Breast epithelium (tissue), 4 donors: ENCODE measurements at places on chromosomes 5 and 9. TPM values are rescaled to one million over a fixed set of nuclear protein-coding genes. Genes with fewer than 3 reads are reported as not detected.

DNA sequence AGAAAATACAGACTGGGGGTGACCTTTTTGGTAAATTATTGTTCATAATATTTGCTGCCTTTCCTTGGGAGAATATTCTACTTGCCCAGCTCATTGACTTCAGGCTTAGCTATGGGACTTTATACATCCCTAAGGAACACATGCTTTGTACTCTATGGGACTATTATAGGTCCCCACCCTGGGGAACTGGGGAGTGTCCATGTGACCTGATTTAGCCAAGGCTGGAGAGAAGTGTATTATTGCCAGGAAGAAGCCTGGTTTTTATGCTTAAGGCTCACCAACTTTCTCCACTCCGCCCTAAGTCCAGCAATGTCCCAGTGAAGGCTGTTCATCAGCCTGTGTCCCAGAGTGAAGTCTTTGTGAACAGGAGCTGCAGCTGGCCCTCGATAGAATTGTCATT is 16.6 kb upstream of the DRD1 start:
- no peak for DNase-seq

DNA sequence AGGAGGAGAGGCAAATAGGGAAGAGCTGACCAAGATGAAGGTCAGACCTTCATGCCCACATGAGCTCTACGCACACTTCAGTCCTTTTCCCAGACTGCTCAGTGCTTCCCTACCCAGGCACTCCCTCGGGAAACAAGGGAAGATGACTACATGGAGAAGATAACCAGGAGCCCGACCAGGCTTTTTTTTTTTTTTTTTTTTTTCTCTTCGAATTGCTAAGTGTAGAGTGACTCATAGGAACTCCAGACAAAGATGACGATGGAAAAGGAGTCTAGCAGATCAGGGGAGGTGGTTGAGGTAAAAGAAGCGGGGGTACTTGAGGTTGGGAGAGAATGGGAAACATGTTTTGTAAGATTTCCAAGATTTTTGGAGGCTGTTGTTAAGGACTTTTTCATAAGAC is 526.1 kb downstream of the BNC2 start:
- no peak for DNase-seq

DNA sequence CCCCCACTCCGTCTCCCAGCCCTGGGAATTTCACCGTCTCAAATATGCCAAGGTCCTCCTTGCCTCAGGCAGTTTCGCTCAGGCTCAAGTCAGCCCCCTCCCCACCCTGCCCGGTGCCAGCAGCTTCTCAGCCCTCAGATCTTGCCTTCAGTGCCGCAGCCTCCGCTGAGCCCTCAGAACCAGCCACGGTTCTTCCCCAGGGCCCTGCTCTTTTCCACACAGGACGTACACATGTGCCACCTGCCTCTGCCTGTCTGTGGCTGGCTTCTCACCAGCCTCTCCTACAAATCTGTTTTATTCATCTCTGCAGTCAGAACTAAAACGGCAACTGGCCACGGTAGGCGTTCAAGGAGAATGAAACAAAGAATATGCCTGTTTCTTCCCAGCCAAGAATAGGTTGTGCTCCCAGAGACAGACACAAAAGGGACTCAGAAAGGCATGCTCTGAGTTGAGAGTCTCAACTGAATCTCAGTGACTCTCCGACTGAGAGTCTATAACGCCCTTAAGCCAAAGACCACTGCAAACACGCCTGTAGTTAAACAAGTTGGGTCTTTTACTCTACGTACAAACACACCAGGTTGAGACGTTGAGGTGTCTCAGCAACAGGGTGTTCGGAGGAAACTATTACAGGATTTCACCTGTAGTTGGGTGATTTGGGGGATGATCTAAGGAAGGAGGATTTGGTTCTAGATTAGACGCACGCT is 10.6 kb upstream of the GRIN1 start:
- DNase-seq: no peak

GRCh38 chr9:31541721-31542281 is 842.6 kb upstream of the ACO1 start:
- DNase-seq: no peak

- DNase-seq: no peak
These were observed 417.1 kb downstream of the CSNK1G3 start for GRCh38 chr5:123929055-123929474.

GRCh38 chr5:155732587-155733376 is 594.2 kb upstream of the SGCD start:
- DNase-seq: no peak

DNA sequence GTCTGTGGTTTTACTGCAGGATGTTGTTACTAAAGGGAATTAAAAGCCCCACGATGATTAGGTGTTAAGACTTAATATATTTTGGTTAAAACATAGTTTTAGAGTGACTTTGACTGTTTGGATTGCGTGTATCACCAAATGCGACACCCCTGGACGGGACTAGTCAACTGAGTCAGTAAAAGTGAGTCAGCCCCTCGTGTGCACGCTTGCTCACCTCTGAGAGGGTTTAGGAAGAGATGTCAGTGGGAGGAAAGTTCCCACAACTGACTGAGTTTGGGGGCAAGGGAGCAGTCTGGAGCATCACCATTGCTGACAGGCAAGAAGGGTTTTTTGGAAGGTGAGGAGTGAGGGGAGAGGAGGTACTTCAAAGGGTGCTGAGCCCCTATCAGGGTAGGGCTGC is 14.4 kb upstream of the DMRT3 start:
- DNase-seq: no peak

GRCh38 chr5:15852217-15852616 is 327.4 kb downstream of the MARCHF11 start:
- no peak for DNase-seq

DNA sequence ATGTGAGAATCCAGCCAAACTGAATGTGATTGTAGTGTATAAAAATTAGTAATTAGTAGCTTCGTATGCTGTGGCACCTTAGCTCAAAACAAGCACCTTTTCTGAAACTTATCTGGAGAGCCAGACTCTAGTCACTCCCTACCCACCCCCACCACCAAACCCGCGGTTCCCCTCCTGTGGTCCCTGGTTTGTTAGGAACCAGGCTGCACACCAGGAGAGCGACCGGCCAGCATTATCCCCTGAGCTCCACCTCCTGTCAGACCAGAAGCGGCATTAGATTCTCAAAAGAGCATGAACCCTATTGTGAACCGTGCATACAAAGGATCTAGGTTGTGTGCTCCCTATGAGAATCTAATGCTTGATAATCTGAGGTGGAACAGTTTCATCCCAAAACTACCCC is 498.6 kb downstream of the CHSY3 start:
- DNase-seq: no peak

- DNase-seq: no peak
These were observed 609.9 kb upstream of the ACO1 start for GRCh38 chr9:31774571-31774970.

DNA sequence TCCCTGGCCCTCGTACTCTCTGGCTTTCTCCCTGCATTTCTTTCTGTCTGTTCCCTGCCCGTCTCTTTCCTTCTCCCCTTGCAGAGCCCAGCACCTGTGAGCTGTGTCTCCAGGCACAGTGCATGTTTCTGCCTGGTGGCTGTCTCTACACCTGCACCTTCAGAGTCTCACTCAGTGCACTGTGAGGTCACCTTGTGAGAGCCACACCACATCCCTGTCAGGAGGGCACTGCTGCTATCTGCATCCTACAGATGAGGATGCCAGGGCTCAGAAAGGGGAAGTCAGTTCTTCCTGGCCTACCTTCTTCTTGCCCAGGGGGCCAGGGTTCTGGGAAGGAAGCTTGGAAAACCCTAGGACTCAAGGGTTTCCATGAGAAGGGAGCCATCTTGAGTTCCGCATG is 69.7 kb upstream of the NEURL1B start:
- DNase-seq: no peak

- no peak for DNase-seq
These were observed 15.7 kb downstream of the KCNIP1 start for GRCh38 chr5:170519549-170519948.

GRCh38 chr9:26667882-26668281 is 224.7 kb downstream of the CAAP1 start:
- no peak for DNase-seq

DNA sequence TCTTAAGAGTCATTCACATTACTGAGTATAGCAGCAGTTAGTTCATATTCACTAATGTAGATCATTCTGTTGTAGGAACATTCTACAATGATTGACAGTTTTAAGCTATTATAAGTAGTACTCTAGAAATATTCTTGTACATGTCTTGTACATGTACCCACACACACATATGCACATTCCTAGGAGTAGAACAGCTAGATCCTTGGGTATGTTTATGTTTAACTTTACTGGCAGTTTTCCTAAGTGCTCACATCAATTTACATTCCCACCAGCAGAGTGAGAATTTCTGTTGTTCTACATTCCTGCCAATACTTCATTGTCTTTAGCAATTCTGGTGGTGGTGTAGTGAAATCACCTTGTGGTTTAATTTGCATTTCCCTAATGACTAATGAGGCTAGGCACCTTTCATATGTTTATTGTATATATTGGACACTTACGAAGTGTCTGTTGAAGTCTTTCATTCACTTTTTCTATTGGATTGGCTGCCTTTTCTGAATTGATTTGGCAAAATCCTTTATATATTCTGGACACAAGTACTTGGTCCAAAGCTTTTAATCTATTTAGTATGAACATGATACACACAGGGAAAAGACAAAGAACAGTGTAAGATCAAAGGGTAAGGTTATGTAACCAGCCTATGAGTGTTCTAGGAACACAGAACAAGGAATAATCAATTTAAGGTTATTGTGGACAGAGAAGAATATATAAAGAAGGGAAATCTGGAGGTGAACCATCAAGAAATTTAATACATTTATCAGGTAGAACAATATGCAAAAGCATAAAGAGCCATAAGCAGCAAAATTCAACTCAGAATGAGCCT is 95.6 kb downstream of the MLLT3 start:
- no peak for DNase-seq

- no peak for DNase-seq
These were observed 45.0 kb upstream of the TNFSF15 start for GRCh38 chr9:114850871-114851270.

- DNase-seq: peak; percentile 97
These were observed at the start of gene PSMD5 for GRCh38 chr9:120842685-120843485. TSS of gene PSMD5 (minus strand) at chr9:120842922. CDS start at chr9:120842909, 13 bp downstream.

- DNase-seq: no peak
These were observed 601.8 kb downstream of the CCDC171 start for GRCh38 chr9:16154521-16155078.

DNA sequence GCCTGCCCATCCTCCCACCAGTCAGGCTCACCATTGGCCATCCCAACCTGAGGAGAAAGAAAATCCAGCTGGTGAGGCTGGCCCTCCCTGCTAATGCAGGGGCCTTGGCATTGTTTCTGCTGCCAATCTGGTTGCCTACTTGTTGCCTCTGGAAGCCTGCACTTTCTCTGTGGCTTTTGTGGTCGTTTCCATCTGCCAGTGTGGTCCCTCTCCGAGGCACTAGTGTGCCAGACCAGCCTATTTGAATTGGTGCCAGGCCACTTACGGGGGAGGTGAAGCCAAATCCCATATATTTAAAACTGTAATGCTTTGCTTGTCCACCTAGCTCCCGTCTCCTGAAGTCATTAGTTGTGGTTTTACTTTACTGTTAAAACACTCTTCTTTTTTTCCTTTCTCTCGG is 213.4 kb upstream of the ADAMTSL1 start:
- DNase-seq: no peak

GRCh38 chr9:29060041-29060440 is 1486.8 kb upstream of the C9orf72 start:
- no peak for DNase-seq

DNA sequence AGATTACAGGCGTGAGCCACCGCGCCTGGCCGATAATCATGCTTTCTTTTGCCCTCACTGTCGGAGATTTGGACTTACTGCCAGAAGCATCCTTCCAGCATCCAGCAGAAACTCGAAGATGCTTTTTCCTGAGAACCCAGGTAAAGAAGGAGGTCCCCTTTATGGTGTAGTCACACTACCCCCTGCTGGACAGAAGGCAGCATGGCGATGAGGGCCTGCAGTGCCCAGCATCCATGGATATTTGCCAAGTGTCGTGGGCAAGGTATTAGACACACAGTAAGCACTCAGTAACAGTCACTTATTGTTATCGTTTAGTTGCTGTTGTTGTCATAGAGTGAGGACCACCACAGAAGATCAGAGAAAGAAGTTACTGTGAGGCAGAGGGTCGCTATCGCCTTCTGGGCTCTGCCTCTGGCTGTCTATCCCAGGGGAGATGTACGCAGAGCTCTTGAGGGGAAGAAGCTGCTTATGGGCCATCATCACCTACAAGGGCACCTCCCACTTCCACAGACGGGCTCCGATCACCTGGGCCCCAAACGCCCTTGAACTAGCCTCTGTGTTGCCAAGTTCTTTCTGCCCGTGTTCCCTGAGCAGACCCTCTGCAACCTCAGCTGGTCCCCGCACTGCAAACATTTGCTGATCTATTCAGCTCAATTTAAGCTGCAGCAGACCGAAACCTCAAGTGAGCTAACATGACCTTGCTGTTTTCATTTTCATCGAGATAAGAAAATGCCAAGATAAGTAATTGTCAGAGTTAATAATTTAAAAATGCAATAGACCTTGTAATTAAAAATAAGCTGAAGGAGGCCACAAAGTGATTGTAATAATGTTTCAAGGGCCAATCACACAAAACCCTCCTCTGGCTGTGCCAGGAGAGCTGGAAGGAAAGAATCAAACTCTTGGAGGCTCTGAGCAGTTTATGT is 23.9 kb downstream of the C5orf15 start:
- DNase-seq: no peak

DNA sequence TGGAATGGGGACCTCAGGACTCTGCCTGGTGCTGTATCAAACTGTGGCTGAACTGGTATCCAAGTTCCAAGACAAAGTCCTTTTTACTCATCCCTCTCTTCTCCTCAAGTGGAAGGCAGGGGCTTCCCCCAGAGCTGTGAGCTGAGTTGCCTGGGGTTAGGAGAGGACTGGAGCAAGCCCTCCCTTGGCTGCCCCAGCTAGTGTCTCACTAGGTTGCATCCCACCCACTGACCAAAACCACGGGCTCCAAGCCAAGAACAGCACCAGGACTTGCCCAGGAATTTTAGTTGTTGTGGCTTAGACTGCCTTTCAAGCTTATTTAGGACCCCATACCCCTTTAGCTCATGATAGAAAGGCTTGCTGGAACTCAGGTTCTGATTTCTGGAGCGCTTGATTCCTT is 158.7 kb upstream of the TNC start:
- DNase-seq: no peak

GRCh38 chr5:83354958-83355357 is 116.6 kb upstream of the VCAN start:
- DNase-seq: no peak

GRCh38 chr5:154316223-154316935 is 125.8 kb downstream of the GALNT10 start:
- no peak for DNase-seq

DNA sequence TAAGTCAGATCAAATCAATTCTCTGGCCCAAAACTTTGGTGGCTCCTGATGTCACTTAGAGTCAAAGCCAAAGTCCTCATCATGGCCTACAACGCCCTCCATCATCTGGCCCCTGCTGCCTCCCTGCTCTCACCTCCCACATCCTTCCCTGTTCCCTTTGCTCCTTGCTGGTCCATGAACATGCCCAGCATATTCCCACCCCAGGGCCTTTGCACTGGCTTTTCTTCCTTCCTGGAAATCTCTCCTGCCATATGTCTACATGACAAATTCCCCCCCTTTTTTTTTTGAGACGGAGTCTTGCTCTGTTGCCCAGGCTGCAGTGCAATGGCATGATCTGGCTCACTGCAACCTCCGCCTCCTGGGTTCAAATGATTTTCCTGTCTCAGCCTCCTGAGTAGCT is 11.1 kb upstream of the PSD2 start:
- no peak for DNase-seq

FAM120AOS gene
- total RNA-seq: 60.3 TPM

NMUR2 gene
- total RNA-seq: not detected

GRIN3A gene
- not detected for total RNA-seq

PGM5 gene
- total RNA-seq: 11.6 TPM

TNFSF15 gene
- 0.66 TPM for total RNA-seq

ZNF883 gene
- 2.6 TPM for total RNA-seq

C5orf58 gene
- total RNA-seq: 0.15 TPM

PCDHA6 gene
- 0.96 TPM for total RNA-seq
